ENCODE measurements at places on chromosomes 12 and 14.

GRCh38 chr12:128425666-128426331 lies 158.8 kb downstream of the TMEM132C start:
- DNase-seq = no peak

GRCh38 chr12:98489176-98489575 lies 26.2 kb upstream of the TMPO start:
- no peak for DNase-seq

DNA sequence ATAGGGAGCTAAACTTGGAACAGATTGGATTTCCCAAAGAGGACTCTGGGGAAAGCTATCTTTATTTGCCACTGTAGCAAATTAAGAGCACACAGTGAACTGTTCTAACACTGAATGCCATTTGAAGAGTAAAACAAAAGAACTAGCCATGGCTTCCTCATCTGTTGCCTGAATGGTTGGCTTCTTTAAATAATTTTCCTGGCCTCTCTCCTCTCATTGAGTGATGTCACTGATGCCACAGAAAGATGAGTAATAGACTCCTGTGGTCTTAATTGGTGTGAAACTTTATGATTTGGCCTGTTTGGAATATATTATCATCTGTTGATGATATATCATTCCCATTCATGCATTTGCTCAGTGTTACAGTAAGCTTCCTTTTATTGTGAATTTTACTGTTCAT lies 42.5 kb downstream of the WDR20 start:
- no peak for DNase-seq

DNA sequence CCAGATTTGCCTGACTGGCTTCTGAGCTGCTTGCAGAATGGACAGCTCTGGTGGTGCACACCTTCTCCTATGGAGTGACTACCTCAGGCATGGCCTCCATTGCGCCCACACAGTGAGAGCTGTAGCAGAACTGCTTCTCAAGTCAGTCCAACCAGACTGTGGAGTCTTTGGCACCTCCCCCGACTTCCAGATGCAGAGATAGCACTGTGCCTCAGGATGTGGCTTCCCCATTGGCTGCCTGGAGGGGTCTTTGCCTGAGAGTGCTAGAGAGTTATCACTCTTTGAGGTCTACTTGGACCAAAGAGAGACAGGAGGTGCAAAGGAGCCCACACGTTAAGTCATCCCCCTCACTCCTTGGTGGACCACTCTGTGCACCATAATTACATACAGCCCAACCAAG lies 44.8 kb upstream of the FRS2 start:
- DNase-seq = no peak

GRCh38 chr14:101620031-101620788 lies 58.9 kb downstream of the DIO3 start:
- no peak for DNase-seq

- DNase-seq = no peak
These were observed 23.5 kb upstream of the GPRC5D start for GRCh38 chr12:12975322-12976077.

DNA sequence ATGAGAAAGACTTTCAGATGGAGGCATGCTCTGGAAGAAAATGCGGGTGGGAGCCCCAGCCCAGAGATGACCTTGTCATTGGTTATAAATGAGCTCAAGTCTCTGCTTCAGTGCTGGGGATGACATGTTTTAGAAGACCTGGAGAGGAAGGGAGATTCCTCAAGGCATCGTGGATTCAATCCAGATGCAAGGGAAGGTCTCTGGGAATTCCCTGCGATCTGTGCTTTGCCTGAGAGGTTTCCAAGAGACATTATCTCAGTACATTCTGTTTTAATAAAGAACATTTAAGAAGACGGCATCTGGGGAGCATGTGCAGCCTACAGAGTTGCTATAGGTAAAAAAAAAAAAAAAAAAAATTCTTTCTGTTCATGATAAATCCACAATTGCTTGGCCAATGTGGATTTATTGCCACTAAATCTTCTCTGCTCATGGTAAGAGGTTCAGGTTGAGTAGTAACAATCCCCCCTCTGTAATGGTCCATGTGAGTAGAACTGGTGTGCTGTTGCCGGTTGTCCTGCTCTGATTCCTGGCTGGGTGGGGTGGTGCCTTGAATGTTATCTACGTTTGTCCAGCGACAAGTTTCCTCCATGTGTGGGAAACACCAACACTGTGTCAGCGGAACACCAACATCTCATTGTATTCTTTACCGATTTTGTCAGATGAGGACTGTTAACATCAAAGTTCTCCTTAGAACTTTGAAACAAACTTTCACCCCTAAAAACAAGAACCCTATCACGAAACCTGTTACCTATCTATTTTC lies 230.0 kb downstream of the MSRB3 start:
- DNase-seq = no peak

- no peak for DNase-seq
These were observed 14.2 kb downstream of the PROX2 start for GRCh38 chr14:74861734-74862090.

DNA sequence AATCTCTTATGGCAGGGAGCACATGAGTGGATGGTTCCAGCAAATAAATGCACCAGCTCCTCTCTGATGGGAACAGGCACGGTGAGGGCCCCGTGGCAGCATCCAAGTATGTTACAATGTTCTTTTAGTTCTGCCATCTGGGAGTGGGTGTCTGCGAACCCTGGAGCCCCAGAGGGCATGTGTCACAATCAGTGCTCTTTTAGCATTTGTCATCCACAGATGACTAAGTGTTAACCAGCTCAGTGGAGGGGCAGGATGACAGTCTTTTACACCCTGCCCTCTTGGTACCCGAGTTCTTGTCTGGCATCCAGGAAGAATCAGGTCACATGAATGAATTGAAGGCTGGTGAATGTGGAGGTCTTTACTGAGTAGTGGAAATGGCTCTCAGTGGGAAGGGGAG lies 560.4 kb upstream of the FLRT2 start:
- DNase-seq = no peak

- DNase-seq = no peak
These were observed 5.6 kb upstream of the NPAS3 start for GRCh38 chr14:32932914-32933628.

DNA sequence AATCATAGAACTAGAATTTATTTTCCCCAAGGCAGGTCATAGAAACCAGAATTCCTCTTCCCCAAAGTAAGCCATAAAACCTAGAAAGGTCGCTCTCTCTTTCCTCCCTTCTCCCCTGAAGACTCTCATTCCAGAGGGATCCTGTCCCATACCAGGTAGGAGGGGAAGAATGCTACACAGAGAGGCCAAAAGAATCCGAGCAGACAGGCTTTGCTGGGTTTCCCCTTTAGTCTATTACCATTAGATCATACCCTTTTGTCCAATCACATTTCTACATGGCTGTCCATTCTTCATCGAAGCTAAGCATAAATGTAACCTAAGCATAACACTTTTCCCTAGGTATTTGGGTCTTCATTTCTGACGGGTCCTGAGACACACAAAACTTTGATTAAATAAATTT lies 204.5 kb downstream of the SPTSSA start:
- DNase-seq = no peak
